ENCODE measurements at places on chromosomes 3 and 15.

DNA sequence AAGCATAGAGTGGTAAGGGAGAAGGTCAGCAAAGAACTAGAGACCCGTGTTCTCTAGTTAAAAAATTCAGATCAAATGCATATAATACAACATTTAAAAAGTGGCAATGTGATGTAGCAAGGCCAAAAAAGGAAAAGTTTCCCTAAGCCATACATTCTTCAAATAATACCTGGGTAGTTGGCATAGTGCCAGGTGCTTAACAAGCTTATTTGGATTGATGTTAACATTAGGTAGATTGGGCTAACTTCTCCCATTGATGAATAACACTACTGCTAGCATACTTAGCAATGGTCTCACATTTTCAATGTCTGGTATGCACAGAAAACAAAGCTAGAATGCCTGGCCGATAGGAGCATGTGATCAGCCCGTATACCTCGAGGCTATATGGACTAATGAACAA, 283.6 kb upstream of the RARB start:
- DNase-seq, result no peak

- no peak for DNase-seq
Measured at GRCh38 chr3:24017305-24017704, 72.2 kb downstream of the NR1D2 start.

GRCh38 chr3:50502584-50503423, 630 bp downstream of the CACNA2D2 start:
- DNase-seq, result peak; percentile 91

GRCh38 chr15:55457401-55458022, 49.2 kb downstream of the PIERCE2 start:
- DNase-seq, result no peak

DNA sequence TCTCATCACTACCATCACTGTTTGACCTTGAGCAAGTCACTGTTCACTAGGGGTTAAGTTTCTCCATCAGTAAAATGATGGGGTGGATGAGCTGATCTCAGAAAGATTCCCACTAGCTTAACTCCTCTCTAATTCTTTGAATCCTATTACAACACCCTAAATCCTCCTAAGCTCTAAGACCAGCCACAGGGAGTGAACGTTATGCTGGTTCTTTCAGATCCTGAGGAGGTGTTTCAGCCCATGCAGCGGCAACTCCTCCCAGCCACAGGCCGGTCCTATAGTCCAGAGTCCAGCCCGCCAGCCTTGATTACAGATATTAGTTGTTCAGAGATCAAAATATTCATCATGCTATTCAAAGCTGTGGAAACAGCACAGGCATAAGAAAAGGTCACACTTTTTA, 15.1 kb downstream of the MB21D2 start:
- DNase-seq, result no peak

GRCh38 chr3:46663591-46664135, 29.8 kb downstream of the ALS2CL start:
- peak; percentile 75 for DNase-seq

DNA sequence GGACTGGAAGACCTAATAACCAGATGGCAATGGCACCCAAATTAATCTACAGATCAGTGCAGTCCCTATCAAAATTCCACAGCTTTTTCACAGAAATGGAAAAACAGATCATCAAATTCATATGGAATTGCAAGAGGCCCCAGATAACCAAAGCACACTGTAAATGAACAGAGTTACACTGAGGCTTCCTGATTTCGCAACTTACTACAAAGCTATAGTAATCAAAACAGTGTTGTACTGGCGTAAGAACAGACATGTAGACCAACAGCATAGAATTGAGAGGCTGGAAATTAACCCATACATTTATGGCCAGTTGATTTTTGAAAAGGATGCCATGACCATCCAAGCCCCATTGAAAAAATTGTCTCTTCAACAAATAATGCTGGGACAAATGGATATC, 16.2 kb downstream of the XPC start:
- no peak for DNase-seq
